H9 (cell line): ENCODE measurements at places on chromosomes 3 and 15. TPM values are rescaled to one million over a fixed set of nuclear protein-coding genes. Genes with fewer than 3 reads are reported as not detected.

DNA sequence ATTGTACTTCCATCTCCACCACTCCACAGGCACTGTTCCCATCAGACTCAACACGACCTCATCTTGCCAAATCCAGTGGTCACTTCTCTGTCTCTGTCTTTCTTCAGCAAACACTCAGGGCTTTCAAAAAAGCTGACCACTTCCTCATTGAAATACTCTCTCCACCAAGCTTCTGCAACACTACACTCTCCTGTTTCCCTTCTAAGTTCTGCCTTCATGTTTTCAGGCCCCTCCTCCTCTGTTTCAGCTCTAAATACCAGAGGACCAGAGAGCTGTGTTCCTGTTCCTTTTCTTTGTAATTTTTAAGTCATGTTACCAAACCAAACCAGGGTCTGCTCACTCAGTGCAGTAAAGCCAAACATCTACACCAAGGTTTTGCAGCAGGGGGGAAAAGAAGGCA, 33.8 kb upstream of the ACP3 start:
- no peak for DNase-seq
- no peaks in the 10 kb centered on the region for H3K27me3 ChIP-seq
- peaks cover 12% of the 10 kb centered on the region for H3K36me3 ChIP-seq
- H3K4me3 ChIP-seq, result no peak overlapping the region
- H3K4me1 ChIP-seq, result peaks cover 14% of the 10 kb centered on the region; the same call in 1 of the 2 replicates

The FRG2C gene
- total RNA-seq, result not detected in 2 replicates

DNA sequence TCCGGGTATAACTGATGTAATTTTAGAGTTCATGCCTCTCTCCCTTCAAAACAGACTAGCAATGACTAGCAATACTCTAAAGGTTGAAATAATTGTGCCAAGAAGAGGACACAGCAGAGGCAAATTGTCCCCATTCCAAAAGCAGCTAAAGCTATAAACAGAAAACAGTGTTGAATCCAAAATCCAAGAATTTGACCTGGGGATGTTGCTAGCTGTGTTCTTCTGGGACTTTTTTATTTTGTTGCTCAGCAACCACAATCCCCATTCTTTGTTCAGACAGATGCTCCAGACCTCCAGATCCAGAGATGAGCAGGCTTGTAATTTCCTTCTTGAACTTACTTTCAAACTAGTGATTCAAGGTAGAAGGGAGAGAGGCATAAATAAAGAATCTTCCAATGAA, 191.5 kb downstream of the FOXB1 start:
- H3K27me3 ChIP-seq, result no peaks in the 10 kb centered on the region
- no peak for DNase-seq
- no peaks in the 10 kb centered on the region for H3K4me1 ChIP-seq
- H3K36me3 ChIP-seq, result no peaks in the 10 kb centered on the region

The P2RY12 gene
- not detected in 2 replicates for total RNA-seq

The ARPP21 gene
- not detected in 2 replicates for total RNA-seq

DNA sequence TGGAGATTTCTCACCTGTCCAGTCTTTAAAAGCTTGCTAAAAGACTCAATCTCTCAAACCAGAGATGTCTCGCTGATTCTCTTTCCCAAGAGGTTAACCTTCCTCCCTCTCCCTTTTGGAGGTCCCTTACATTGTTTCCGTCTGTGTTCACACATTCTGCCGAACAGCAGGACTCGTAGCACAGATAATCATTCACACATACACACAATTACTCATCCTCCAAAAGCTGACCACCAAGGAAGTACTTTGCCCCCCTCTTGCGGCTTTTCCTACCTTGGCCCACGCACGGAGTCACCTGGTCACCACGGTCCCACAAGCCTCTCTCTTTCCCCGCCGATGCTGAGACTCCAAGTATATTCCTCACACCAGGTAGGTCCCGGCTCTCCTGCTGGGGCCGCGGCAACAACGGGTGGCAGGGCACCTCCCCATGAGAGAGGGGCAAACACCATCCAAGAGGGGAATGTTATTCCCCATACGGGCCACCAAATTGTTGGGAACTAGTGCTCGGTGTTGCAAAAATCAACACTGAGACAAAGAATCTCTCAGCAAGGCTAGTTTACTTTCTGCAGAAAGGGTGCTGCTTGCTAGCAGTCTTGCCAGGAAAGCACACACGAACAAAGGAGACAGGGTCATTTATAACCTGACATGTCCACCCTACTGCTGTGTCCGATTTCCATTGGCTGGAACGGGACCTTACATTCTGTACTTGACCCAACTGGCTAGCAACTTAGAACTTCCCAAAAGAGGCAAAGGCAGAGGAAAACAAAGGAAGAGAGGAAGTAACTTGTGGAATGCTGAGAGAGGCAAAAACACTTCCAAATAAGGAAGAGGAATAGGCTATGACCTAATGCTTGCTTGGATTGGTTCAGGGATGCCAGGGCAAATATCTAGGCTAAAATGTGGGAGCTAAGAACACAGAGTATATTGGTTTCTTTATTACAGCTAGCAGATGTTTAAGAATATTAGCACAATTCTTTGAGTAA, 102.1 kb upstream of the NECTIN3 start:
- peak overlapping the region; percentile 64 for H3K27ac ChIP-seq
- H3K4me1 ChIP-seq, result no peaks in the 10 kb centered on the region
- no peak overlapping the region for H3K4me3 ChIP-seq
- H3K36me3 ChIP-seq, result peaks cover 36% of the 10 kb centered on the region
- no peaks in the 10 kb centered on the region for H3K27me3 ChIP-seq

DNA sequence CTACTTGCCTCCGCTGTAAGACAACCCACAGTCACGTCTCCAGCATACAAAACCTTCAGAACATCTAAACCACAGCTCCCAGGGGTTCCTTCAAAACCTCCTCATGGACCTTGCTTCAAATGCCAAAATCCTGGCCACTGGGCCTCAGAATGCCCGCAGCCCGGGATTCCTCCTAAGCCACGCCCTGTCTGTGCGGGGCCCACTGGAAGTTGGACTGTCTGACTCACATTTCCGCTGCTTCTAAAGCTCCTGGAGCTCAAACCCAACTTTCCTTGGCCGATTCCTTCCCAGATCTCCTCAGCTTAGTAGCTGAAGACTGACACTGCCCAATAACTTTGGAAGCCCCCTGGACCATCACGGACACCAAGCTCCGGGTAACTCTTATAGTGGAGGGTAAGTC, 17.9 kb upstream of the OR5H6 start:
- no peak overlapping the region for H3K4me3 ChIP-seq
- no peak overlapping the region for H3K27ac ChIP-seq
- H3K36me3 ChIP-seq, result peaks cover 2% of the 10 kb centered on the region; the same call in 2 of the 3 replicates
- no peak for DNase-seq
- no peaks in the 10 kb centered on the region for H3K27me3 ChIP-seq

The C2CD4A gene
- not detected in 2 replicates for total RNA-seq

DNA sequence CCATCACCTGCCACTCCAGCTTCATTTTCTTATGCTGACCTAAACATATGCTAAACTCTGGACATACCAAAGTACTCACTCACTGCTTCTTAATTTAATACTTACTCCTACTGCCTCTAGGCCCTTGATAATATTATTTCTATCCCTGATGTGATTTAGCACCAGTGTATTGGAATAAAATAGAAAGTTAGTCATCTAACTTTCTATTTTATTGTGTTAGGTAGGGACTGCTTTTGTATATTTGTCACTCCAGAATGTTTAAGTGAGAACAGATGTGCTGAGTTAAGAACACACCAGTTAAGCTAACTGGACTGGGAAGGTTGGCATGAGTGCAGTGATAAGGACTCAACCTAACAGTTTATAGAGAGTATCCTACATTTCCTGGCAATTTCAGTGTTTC, 6.5 kb upstream of the CLDN16 start:
- no peaks in the 10 kb centered on the region; the same call in 1 of the 2 replicates for H3K4me1 ChIP-seq
- H3K27me3 ChIP-seq, result no peaks in the 10 kb centered on the region
- DNase-seq, result no peak

DNA sequence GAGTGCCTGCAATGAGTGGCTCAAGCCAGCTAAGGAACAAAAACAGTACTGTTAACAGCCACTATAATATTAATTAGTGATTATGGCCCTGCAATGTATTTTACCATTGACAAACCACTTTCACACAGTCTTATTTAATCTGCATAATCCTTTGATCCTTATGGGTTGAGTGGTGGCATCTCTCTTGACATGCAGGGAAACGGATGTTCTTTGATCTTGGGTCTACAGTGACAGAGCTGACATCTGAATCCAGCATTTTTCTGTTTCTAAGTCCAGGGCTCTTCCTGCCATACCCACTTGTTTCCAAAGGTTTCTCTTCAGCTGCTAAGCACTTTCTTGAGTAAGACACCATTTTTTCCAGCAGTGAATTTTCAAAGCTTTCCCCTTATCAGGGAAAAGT, 277.7 kb upstream of the ROPN1 start:
- no peak for DNase-seq
- H3K27me3 ChIP-seq, result no peaks in the 10 kb centered on the region
- no peaks in the 10 kb centered on the region for H3K36me3 ChIP-seq
- no peak overlapping the region for H3K27ac ChIP-seq
- no peaks in the 10 kb centered on the region for H3K4me1 ChIP-seq

DNA sequence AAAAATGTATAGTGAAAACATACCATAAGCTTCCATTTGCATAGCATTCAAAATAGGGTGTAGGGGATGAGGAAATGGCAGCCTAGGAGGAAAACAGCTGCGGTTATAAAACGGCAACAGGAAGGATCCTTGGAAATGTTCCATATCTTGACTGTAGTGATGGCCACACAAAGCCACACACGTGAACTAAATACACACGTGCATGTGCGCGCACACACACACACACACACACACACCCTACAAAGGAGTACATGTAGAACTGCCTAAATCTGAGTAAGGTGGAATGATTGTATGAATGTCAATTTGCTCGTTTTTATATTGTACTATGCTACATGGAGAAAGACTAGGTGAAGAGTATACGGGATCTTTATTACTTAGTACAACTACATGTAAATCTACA, 3.9 kb upstream of the IREB2 start:
- no peak overlapping the region for H3K4me3 ChIP-seq
- H3K27me3 ChIP-seq, result no peaks in the 10 kb centered on the region
- H3K27ac ChIP-seq, result no peak overlapping the region
- no peaks in the 10 kb centered on the region for H3K4me1 ChIP-seq
- no peak for DNase-seq

The GALNT15 gene
- total RNA-seq, result 0.04 TPM in 1 of 2 replicates, not detected in the other

DNA sequence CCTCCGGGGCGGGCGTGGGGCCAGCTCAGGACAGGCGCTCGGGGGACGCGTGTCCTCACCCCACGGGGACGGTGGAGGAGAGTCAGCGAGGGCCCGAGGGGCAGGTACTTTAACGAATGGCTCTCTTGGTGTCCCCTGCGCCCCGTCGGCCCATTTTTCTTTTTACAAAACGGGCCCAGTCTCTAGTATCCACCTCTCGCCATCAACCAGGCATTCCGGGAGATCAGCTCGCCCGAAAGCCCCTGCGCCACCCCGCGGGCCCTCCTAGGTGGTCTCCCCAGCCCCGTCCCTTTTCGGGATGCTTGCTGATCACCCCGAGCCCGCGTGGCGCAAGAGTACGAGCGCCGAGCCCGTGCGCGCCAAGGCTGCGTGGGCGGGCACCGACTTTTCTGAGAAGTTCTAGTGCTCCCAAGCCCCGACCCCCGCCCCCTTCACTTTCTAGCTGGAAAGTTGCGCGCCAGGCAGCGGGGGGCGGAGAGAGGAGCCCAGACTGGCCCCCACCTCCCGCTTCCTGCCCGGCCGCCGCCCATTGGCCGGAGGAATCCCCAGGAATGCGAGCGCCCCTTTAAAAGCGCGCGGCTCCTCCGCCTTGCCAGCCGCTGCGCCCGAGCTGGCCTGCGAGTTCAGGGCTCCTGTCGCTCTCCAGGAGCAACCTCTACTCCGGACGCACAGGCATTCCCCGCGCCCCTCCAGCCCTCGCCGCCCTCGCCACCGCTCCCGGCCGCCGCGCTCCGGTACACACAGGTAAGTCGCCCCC, at the start of gene THBS1:
Gene THBS1, plus strand, starts transcription at position 595 of the 757 bp plus-strand sequence. CDS start 779 bp downstream, outside the sequence.
- peak within 1 kb of the TSS; percentile 91 for H3K4me3 ChIP-seq
- peak; percentile 96 for DNase-seq

GRCh38 chr3:19931180-19931692, 2.8 kb downstream of the EFHB start:
- H3K36me3 ChIP-seq, result no peaks in the 10 kb centered on the region
- no peaks in the 10 kb centered on the region for H3K27me3 ChIP-seq
- H3K4me3 ChIP-seq, result no peak overlapping the region
- H3K4me1 ChIP-seq, result no peaks in the 10 kb centered on the region; the same call in 1 of the 2 replicates

DNA sequence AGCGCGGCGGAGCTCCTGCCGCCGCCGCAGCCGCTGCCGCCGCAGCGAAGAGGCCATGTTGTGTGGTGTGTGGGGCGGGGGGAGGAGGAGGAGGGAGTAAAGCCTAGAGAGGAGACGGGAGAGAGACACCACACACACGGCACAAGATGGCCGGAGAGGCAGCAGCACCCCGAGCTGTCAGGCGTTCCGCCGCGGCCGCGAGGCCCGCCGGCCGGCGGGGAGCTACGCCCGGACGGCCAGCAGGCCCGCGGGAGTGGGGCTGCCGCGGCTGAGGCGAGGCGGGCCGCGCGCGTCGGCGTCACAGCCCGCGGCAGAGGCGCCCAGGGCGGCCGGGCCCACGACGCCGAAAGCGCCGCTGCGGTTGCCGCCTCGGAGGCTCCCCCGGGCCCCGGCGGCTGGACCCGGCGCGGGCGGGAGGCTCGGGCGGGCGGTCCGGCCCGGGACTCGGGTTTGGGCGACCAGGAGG, 17.4 kb upstream of the CHD2 start:
- H3K27me3 ChIP-seq, result no peaks in the 10 kb centered on the region
- no peak for DNase-seq
- H3K4me3 ChIP-seq, result peak overlapping the region; percentile 92
- peaks cover 44% of the 10 kb centered on the region for H3K36me3 ChIP-seq

DNA sequence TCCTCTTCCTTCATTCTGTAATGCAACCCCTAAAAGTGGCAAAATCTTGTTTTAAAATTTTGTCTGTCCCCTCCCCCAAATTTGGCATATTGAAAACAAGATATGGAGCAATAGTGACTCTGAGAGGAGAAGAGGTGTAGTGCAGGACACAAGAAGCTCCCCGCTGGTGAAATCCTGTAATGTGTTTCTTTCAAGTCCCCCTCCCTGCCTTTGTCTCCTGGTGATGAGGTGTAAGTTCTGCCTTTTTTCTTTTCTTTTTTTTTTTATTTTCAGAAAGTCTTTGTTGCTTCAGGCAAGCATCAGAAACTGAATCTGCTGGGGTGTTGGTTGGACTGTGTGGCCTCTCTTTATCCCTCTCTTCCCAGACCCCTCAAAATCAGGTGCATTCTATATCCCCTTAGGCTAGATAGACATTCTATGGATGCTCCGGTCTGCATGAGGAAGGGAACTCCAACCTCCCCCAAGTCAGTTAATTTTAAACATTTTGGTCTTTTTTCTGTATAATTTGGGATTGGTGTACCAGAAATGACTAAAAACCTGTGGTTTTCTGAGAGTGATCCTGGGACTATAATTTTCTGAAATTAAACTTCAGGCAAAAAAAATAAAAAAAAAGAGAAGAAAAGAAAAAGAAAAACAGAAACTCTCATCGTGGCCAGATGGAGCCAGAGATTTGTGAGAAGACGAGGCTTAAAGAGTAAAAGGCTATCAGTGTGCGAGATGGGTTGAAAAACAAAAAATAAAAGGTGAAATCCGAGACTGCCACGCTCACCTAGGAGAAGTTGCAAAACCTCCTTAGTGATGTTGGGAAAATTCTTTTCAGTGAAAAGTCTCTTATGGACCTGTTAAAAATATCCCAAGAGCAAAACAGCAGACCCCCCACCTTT, 21.4 kb downstream of the ACKR2 start:
- peak; percentile 58 for DNase-seq
- H3K4me1 ChIP-seq, result no peaks in the 10 kb centered on the region
- no peaks in the 10 kb centered on the region for H3K27me3 ChIP-seq
- H3K4me3 ChIP-seq, result no peak overlapping the region
- no peak overlapping the region for H3K27ac ChIP-seq
